Immature natural killer cell (primary cell): ENCODE measurements at places on chromosomes 1 and 21.

- H3K27me3 ChIP-seq: peaks cover 2% of the 10 kb centered on the region
- H3K27ac ChIP-seq: no peak overlapping the region
- peaks cover 49% of the 10 kb centered on the region for H3K36me3 ChIP-seq
- DNase-seq: no peak
These were observed 30.1 kb downstream of the PCNT start for GRCh38 chr21:46354046-46354445.

- H3K4me3 ChIP-seq: peak overlapping the region; percentile 79
- peaks cover 60% of the 10 kb centered on the region for H3K36me3 ChIP-seq
- peaks cover 92% of the 10 kb centered on the region for H3K4me1 ChIP-seq
- DNase-seq: peak; percentile 76
These were observed 89.2 kb downstream of the JAK1 start for GRCh38 chr1:64877151-64877550.

GRCh38 chr1:2448098-2448445, 28.0 kb upstream of the PLCH2 start:
- H3K36me3 ChIP-seq: no peaks in the 10 kb centered on the region
- DNase-seq: no peak
- H3K27ac ChIP-seq: no peak overlapping the region
- H3K27me3 ChIP-seq: peaks cover 2% of the 10 kb centered on the region

- H3K36me3 ChIP-seq: no peaks in the 10 kb centered on the region
- DNase-seq: no peak
- no peaks in the 10 kb centered on the region for H3K4me1 ChIP-seq
- no peak overlapping the region for H3K27ac ChIP-seq
- no peak overlapping the region for H3K4me3 ChIP-seq
These were observed 110.4 kb downstream of the TNFSF18 start for GRCh38 chr1:172940174-172940855.

GRCh38 chr1:26907071-26907917, 6.5 kb downstream of the NR0B2 start:
- no peaks in the 10 kb centered on the region for H3K27me3 ChIP-seq
- no peak for DNase-seq
- no peaks in the 10 kb centered on the region for H3K36me3 ChIP-seq
- H3K4me3 ChIP-seq: no peak overlapping the region
- H3K27ac ChIP-seq: no peak overlapping the region

- H3K4me3 ChIP-seq: no peak overlapping the region
- H3K27ac ChIP-seq: no peak overlapping the region
- H3K4me1 ChIP-seq: no peaks in the 10 kb centered on the region
- H3K36me3 ChIP-seq: no peaks in the 10 kb centered on the region
These were observed 30.1 kb downstream of the NFASC start for GRCh38 chr1:204900721-204901120.

GRCh38 chr1:64046891-64047290, 156.5 kb upstream of the UBE2U start:
- no peak overlapping the region for H3K4me3 ChIP-seq
- no peak for DNase-seq
- no peaks in the 10 kb centered on the region for H3K4me1 ChIP-seq
